ENCODE measurements at places on chromosomes 1 and 21.

DNA sequence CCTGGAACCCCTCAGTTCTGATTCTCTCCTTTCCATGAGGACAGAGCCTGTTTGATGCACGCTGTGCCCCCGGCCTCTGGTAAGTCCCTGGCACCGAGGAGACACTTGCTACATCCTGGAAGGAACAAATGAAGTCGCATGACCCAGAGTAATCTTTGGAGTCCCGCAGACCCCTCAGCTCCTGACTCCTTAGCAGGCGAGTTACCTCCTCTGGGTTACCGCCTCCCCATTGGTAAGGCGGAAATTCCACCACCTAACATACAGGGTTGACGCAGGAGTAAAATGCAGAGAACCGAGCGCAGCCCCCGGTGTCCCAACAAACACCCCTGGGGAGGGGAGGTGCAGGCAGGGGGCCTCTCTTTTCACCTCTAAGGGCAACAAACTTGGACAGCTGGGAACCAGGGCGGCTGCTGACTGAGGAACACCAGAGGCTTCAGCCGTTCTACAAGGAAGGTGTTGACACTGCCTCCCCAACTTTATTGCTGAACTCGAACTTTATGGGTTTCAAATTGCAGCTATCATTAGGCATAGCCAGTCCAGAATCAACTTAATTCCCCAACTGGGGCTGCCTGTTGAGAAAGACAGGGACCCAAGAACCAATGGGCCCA lies 115.3 kb upstream of the IFFO2 start:
- DNase-seq, result no peak

GRCh38 chr1:167728818-167729410 lies 7.1 kb downstream of the MPZL1 start:
- no peak for DNase-seq

DNA sequence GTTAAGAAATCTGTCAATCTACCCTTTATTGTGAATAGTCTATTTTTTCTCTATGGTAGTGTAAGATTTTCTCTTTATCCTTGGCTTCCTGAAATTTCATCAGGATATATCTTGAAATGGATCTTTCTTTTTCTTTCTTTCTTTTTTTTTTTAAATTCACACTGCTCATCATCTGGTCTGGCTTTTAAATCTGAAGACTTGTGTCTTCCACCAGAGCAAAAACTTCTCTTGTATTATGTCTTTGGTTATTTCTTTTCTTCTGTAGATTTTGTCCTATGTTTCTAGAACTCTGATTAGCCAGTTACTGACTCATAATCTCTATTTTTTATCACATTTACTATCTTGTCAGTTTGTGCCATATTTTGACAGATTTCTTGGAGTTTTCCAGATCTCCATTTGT lies 133.8 kb upstream of the LMO4 start:
- DNase-seq, result no peak

- no peak for DNase-seq
These were observed 86.1 kb upstream of the KIAA0040 start for GRCh38 chr1:175278734-175279116.

GRCh38 chr1:87334351-87335174 lies 5.9 kb downstream of the LMO4 start:
- no peak for DNase-seq

DNA sequence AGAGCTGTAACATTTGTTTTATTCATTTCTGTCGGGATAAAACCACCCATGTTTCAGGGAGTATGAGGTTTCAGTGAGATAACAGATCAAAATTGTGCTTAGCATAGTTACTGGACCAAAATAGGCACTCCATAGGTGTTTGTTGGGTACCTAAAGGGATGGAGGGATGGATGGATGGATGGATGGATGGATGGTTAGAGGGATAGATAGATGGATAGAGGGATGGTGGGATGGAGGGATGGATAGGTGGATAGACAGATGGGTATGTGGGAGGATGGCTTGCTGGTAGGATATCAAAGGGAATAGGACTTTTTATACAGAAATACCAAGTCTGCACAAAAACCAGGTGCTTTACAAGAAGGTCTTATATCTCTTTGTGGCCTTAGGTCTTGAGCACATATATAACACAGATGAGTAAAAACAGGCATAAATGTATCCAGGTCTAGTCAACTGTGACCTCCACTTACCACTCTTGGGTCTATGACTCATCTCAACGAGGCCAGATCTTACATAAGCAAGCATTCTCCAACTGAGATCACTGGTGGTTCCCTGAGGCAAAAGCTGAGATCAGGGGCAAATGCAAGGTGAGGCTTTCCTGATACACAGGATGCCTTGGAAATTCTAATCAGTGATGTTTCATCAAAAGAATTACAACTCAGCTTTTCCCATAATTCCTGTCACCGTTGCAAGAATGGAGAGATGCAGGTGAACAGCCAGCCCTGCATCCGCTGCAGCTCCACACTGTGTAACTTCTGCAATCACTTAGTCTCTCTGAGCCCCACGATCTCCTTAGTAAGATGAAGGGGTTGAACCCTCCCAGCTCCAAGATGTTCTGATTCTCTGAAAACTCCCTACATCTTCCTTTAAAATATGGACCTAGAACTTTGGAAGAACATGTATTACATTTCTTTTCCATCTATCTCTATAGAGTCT lies 32.0 kb downstream of the PTAFR start:
- no peak for DNase-seq

DNA sequence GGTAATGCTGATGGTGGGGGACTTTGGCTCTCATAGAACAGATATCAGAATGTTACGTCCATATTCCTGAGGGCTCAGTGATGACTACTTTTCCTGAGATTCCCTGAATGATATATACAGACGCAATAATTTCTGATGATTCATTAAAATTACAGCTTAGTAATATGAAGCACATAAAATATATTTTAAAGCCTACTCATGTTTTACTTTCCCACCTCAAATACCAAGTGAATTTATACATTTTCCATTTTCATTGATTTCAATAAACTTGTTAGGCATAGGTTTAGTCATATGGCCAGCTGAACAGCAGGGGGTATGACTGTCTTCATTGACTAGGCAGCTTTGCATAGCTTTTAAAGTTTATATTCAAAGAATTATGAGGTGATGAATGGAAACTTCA lies 26.2 kb upstream of the PDC start:
- DNase-seq, result no peak

DNA sequence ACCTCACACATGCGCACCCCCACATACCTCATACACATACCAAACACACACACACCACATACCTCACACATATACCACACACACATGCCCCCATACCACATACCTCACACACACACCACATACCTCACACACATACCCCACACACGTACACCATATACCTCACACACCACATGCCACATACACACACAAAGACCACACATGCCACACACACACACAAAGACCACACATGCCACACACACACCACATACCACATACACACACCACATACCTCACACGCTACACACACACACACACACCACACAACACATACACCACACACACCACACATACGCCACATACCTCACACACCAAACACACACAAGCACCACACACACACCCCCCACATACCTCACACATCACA lies 30.0 kb downstream of the HIVEP3 start:
- DNase-seq, result no peak

DNA sequence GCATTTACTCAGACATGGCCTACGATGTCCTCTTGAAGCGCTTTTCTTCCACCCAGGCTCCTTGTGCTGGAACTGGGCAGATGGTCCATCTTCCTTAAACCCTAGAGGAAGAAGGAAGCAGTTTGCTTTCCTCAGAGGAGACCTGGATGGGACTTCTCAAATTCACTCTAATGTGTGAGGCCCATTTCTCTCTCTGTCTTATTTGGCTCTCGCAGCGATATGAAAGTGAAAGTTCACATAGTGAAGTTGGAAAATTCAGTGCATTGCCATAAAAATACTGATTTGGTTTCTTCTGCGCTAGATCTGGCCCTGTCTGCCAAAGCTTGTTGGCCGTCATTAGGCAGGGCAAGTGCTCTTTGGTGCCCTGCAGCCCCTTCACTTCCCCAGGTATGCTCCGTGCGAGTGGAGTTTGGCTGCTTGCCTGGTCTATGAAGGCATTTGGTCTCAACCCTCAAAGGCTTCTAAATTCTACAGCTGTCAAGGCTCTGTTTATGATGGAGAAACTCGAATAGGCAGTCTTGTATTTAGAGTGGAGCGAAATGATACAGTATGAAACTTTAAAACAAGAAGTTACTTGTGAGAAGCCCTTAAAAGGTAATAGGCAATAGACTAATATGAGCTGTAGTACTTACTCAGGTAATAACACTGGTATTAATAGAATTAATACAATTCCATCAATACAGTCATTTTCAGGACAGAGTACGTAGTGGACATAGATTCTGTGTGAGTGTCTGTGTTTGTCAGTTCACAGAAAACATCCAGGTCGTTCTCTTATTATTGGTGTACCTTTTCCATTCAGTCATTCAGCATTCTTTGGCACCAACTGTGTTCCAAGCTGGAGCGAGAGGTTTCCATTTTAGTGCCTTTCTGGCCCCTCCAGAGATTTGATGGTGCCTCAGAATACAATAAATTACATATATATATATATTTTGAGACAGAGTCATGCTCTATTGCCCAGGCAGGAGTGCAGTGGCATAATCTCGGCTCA lies 20.5 kb downstream of the SZRD1 start:
- no peak for DNase-seq

GRCh38 chr21:41927727-41928409 lies 25.9 kb downstream of the C2CD2 start:
- DNase-seq, result peak; percentile 56

GRCh38 chr1:174230399-174230798 lies 71.1 kb downstream of the RABGAP1L start:
- DNase-seq, result no peak

GRCh38 chr1:246791303-246791918 lies 67.2 kb downstream of the SCCPDH start:
- no peak for DNase-seq

- DNase-seq, result no peak
These were observed 821 bp upstream of the KHDRBS1 start for GRCh38 chr1:32012709-32013385.

GRCh38 chr21:18449605-18450550 lies 46.3 kb upstream of the TMPRSS15 start:
- DNase-seq, result no peak

GRCh38 chr1:100816049-100816448 lies 78.6 kb downstream of the EXTL2 start:
- DNase-seq, result no peak

DNA sequence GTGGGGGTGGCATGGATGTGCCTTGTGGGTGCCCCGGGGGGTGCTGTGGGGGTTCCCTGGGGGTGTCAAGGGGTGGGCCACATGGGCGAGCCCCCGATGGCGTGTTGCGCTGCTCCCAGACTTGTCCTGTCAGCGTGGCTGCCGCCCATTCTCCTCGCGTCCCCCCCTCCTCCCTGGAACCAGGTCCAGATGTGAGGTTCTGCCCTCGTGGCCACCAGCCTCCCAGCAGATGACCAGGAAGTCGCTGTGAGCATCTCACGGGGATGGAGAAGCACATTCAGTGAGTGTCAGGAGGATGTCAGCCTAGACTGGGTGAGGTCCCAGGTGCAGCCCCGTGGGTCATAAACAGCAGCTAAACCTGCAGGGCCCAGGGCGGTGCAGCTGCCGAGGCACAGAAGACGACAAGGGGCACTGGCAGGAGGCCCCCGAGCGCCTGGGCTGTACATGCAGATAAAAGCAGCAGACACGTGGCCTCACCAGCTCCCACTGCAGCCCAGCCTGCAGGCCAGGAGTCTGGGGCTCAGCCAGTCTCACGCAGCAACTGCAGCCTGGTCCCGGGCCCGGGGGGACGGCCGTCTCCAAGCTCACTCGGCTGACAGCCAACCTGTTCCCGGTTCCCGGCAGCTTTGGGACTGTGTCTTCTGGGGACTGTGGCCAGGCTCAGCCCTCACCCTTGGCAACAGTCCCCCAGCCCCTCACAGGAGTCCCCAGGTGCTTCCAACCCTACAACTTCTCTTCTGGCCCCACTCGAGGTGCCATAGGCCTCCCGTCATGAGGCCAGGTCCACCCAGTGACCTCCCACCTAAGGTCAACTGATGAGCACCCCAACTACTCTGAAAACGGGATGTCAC lies 17.5 kb upstream of the COL6A2 start:
- no peak for DNase-seq

DNA sequence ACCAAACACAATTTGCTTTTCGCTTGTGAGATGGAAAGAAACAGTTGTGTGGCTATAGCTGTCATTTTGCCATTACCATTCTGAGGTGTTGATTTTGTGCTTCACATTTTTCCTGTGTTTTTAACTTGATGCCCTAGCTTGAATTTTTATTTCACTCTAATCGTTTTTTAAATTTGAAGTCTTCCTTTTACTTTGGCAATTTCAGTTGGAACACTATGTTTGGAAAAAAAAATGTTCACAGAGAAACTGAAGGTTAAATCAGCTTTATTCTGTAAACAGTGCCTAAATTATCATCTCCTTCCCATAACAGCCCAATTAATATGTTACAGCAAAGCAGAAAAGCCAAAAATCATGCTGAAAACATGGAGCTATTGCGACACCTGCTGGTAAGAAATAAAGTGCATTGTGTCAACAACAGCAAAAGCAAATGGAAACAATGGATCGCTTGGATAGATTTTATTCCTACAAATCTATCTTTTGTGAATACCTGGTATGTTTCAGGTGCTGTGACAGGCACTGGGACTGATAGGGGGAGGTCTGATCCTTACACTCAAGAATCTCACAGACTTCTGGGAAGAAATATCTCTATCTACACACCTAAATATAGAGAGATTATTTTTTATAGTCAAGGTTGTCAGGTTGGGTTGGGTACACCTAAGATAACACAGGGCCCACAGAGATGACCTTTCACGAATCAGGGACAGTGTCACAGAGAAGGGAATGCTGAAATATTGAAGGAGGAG lies 16.2 kb upstream of the ERICH3 start:
- DNase-seq, result no peak

DNA sequence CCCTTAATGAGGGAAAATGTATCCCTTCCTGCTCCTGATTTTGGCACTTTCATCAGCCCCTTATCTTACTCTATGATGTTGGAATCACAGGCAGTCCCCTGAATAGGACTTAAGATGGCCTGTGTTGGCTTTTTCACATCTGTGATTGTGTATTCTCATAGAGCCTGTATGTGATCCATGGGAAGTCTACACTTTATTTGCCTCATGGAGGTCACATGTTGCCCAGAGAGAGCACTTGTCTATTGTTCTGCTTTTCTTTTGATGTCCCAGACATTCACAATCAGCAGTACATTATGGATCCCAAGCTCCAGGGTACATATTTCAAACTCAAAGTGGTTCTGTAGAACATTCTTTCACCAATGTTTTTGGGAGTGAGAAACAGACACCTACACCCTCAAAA lies 885.2 kb upstream of the ADGRL2 start:
- DNase-seq, result no peak
